ENCODE measurements at places on chromosomes 1 and 21.

DNA sequence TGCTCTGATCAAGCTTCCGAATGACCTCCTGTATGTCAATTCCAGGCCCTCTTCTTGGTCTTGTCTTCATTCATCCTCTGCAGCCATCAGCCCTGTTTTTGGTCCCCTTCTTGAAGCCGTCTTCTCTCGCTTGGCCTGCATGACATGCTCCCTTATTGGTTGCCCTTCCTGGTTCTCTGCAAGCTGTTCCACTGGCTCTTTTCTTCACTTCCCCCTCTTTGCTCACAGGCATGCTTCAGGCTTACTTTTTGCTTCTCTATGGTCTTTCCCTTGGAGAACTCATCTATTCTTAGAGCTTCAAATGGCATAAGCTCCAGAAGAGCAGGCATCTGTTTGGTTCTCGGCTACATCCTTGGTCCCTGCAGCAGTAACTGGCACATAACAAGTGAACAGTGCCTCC, 38.8 kb downstream of the PDPN start:
- DNase-seq = no peak

DNA sequence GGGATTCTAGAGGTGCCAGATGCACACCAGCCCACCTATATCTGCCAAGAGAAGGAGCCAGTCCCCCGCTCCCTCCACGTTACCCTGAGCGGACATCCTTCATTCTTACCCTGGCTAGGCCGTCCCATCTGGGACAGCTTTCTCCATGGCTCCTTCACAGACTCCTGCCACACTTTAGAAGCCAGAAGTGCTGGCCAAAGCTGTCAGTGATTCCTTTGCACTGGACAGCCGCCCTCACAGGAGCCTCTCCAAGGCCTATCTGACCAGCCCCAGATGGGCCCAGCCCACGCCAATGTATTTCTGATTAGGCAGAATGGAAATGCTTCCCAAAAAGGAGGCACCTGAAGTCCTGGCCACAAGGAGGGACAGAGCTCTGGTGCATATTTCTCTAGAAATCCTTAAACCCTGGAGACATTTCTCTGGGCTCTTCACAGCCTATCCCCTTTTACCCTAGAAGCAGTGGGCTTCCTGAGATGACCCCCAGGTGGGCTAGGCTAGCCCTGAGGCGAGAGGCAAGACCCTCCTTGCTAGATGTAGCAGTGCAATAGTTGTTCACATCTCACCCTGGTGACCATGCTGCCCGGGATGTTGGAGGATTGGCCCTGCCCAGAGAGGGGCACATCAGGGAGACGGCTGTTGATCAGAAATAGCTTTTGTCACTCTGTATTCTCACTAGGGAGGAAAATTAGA, 44.1 kb downstream of the RASSF5 start:
- no peak for DNase-seq

- DNase-seq = no peak
Observed at GRCh38 chr1:147167365-147167764, 4.9 kb downstream of the PRKAB2 start.

- DNase-seq = no peak
Observed at GRCh38 chr1:3263790-3264189, 190.7 kb upstream of the ARHGEF16 start.

- DNase-seq = no peak
Observed at GRCh38 chr1:30604801-30605440, 118.5 kb downstream of the MATN1 start.

- no peak for DNase-seq
Observed at GRCh38 chr1:91013302-91013701, 8.5 kb downstream of the ZNF644 start.

- DNase-seq = no peak
Observed at GRCh38 chr1:2544093-2544874, 11.9 kb upstream of the TNFRSF14 start.

- DNase-seq = peak; percentile 65
Observed at GRCh38 chr1:204685236-204686006, at the start of gene LRRN2. Gene LRRN2 (minus strand): TSS chr1:204685738. CDS start chr1:204619992, 65,746 bp downstream.

DNA sequence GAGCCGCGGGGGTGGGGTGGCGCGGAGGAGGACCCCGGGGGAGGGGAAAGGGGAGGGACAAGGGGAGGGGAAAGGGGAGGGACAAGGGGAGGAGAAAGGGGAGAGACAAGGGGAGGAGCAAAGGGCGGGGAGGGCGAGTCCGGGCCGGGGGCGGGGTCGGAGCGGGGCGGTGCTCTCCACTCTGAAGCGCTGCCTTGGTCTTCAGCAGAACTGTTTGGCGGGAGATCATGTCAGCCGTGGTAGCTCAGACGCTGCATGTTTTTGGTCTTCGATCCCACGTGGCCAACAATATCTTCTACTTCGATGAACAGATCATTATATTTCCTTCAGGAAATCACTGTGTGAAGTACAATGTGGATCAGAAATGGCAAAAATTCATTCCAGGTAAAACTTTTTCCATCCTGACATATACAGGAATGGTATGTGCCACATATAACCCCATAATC, 420 bp downstream of the CFAP57 start:
- peak; percentile 94 for DNase-seq

Data from cerebellum (tissue), 4 donors.